ENCODE measurements at places on chromosomes 6 and 20.

- DNase-seq = no peak
Observed at GRCh38 chr20:7975851-7976414, 35.7 kb upstream of the HAO1 start.

DNA sequence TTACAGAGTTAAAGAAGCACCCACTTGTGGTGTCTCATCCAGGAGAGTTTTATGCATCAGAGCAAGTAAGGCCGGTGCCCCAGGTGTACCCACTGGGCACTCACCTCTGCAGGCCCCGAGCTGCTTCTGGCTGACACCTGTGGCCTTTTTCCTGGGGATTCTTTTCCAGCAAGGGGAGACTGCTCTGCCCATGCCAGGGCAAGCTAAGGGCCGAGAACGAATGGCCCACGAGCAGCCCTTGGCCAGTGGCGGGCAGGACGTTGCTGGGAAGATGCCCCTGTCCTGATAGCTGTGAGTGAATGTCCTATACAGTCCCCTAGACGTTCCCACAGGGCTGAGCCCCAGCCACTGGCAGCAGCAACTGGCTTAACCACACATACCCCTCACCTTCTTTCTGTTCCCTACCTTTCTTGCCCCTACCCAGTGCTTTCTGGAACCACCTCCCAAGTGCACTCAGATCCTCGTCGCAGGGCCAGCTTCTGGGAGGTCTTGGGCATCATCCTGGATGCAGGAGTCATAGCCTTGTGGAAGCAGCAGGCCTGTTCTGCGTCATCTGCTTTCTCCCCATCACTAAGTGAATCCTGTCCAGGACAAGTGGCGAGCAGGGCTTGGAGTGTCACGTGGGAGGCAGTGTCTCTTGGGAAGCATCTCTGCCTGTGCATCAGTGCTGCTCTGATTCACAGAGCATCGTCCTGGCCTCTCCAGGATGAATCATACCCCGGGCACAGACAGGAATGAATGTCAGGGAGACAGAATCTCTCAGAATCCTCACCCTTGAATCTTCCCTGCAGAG lies 32.5 kb downstream of the SYNDIG1 start:
- DNase-seq = no peak

DNA sequence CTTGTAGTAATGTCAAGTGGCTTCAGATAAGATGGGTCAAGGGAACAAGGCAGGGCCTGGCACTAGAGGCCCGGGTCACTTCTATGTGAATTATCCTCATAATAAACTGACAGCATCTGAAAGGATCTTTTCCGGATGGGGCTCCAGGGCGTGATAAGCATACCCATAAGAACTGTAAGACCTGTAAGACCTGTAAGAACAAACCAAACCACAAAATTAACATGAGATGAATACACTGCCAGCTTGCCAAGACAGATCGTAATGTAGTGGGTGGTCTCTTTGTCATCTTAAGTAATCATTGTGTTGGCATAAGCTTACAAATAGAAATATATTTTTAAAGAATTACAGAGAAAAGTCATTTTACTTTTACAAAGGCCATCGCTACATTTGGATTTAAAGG lies 334.9 kb downstream of the RFPL4B start:
- no peak for DNase-seq

DNA sequence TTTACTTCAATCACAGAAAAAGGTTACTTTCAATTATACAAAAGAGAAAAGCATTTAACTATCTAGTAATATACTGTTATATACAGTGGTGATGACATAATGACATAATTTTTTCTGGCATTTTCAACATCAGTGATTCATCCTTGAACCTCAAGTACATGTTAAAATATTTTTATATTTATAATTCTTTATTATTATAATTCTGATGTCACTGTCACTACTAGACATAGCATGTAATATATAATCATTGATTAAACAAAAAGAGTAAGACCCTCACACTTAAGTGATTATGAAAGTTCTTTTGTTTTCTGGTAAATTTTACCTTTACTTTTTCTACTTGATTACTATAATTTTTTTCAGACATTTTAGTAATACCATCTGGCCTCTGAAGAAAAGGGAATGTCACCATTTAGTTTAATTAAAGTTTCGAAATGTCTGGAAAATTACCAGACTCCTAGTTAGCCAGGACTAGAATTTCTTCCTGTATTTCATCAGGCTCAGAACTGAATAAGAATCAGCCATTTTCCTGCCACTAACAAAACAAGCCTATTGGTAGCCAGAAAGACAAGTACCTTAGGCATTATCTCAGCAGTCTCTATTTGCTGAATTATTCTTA lies 71.5 kb downstream of the FILIP1 start:
- DNase-seq = no peak

- no peak for DNase-seq
Observed at GRCh38 chr6:126444659-126445273, 104.9 kb downstream of the CENPW start.

DNA sequence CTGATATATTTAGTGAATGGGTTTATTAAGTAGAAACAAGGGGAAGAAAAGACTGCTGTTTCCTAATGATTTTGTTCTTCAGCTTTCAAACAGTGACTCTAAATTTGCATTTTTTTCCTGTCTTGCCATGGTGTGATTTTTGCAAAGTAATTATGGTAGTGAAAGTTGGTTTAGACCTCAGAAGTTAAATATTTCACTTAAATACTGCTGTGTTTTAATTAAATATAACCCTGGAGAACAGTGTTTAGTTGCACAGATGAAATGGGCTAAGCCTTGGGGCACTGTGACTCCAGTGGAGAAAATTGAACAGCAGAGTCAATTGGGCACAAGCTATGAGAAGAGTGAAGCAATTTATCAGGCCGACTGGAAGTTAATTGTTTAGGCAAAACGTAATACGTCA lies 111.1 kb upstream of the MCHR2 start:
- DNase-seq = no peak

DNA sequence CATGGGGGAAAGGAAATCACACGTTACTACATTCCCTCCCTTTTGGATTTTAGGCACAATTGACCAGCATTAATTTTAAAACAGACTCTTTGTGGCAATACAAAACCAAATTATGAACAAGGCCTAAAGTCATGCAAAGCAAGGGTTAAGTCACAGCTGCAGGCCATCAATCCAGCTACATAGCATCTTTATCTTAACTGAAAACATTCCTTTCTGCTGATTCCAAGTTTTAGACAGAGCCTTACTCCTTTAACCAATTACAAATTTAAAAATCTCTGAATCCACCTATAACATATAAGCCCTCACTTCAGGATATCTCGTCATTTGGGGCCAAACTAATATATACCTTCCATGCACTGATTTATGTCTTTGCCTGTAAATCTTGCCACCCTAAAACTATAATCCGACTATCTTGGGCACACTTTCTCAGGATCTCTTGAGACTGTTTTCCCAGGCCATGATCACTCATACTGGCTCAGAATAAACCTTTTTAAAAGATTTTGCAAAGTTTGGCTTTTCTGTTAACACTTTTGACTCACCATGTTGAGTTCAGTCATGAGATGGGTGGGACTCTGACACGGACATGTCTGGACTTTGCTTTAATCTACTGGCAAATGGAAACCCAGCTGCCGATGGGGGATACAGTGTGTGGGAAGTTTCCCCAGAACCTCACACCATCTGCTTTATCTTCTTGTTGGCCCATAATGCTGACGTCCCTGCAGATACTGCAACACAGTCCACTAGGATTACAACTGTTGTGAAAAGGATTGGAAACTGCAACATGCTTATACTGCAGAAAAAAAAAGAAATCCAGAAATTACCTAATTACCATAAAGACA lies 757.0 kb downstream of the PTPRT start:
- DNase-seq = no peak

DNA sequence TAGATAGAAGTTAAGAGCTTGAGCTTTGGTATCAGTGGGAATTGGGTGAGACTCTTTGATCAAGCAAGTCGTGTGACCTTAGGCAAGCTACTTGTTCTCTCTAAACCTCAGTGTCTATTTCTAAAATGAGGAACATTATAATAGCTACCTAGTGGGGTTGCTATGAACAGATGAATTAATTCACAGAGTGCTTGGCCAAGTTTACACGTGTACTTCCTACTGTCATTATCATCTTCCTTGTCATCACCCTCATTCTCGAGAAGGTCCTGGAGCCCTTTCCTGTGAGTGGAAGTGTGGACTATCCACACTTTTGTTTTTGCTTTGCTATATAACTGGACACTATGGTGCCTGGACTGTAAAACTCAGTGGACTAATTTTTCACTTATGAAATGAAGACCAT lies 64.0 kb downstream of the BCKDHB start:
- DNase-seq = no peak

- DNase-seq = no peak
Observed at GRCh38 chr6:81613606-81614005, 138.9 kb downstream of the TENT5A start.

DNA sequence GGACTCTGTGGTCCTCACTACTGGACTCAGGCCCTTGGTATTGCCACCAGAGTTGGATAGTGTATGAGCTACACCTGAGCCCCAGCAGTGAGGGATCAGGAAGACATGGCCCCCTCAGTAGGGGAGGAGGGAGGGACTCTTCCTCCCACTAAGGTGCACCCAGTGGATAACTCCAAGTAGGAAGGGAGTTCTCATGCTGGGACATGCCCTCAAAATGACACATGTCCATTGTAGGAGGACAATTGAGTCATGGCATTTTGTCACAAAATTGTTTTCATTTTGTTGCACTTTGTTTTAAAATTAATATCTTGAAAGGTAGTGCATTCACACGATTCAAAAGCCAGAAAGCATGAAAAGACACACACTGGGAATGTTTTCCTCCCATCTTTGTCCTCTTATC lies 127.2 kb downstream of the FOXO3 start:
- no peak for DNase-seq

DNA sequence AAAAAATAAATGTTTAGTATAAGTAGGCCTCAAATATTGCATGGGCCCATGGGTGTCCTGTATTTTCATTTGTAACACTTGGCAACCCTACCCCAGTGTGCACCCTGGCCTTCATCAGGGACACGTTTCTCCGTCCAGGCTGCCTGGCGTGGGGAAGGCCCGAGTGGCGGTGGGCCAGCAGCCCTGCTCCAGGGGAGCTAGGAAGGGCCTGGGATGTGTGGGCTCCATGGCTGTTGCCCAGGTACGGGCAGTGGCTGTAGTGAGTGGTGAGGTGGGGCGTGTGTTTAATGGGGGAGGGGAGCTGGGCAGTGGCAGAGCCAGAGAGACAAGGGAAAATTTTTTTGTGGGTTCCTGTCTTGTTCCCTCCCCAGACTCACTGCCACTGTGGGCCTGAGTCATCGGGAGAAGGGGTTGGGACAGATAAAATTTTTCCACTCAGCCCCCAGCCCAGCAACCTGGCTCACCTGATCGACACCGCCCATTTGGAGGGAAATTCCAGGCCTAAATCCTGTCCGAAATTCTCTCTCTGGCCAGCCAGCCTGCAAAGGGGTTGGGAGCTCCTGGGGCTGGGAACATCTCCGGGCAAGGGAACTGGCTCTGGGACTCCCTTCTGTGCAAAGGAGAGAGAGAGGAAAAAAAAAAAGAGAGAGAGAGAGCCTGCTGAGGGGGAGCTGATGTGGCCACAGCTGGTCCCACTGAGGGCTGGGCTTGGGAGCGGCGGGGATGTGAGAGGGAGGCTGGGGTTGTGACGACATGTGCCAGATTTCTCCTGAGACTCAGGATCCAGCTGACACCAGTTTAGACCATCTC lies 32.5 kb upstream of the VEGFA start:
- no peak for DNase-seq

All from stimulated activated CD4-positive, alpha-beta T cell treated with anti-CD3 and anti-CD28 coated beads, Interleukin-2, amount 100 ng/mL, for 4 hours (primary cell).